G401 (cell line): ENCODE measurements at places on chromosomes 5 and 9. TPM values are rescaled to one million over a fixed set of nuclear protein-coding genes. Genes with fewer than 3 reads are reported as not detected.

Gene CNTFR
- total RNA-seq: 0.78 and 1.0 TPM in 2 replicates

DNA sequence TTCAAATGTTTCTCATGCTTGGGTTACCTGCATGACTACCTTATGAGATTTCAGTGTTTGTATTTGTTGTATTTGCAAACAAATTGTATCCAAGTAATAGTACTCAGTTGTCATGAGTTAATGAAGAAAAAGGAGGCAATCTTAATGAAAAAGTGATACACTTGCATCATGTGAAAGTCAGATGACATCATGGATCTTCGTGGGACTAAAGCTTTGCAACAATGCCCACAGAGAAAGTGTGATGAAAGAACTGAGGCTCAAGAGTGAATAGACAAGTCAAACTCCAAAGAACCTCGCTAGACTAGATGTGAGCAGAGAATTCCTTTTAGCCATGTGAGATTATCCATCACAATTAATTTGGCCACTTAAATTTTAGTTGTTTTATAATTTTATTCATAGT, 75.4 kb upstream of the ADRB2 start:
- DNase-seq: no peak

GRCh38 chr9:91308191-91308590, 53.5 kb downstream of the AUH start:
- DNase-seq: no peak

Gene SURF4
- total RNA-seq: 333 and 361 TPM in 2 replicates

Gene IRX4
- total RNA-seq: not detected in 2 replicates

DNA sequence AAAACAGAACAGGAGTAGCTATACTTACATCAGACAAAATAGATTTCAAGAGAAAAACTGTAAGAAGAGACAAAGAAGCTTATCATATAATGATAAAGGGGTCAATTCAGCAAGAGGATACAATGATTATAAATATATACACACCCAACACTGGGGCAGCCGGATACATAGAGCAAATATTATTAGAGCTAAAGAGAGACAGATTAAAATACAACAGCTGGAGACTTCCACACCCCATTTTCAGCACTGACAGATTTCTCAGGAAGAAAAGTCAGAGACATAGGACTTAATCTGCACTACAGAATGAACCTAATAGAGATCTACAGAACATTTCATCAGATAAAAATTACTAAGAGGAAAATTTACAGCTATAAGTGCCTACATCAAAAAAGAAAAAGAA, 35.7 kb downstream of the OXCT1 start:
- DNase-seq: no peak

GRCh38 chr9:114559830-114560513, 27.6 kb upstream of the ATP6V1G1 start:
- no peak for DNase-seq

- no peak for DNase-seq
Measured at GRCh38 chr5:23717486-23717885, 210.1 kb downstream of the PRDM9 start.

Gene ADAMTSL2
- not detected in 2 replicates for total RNA-seq

DNA sequence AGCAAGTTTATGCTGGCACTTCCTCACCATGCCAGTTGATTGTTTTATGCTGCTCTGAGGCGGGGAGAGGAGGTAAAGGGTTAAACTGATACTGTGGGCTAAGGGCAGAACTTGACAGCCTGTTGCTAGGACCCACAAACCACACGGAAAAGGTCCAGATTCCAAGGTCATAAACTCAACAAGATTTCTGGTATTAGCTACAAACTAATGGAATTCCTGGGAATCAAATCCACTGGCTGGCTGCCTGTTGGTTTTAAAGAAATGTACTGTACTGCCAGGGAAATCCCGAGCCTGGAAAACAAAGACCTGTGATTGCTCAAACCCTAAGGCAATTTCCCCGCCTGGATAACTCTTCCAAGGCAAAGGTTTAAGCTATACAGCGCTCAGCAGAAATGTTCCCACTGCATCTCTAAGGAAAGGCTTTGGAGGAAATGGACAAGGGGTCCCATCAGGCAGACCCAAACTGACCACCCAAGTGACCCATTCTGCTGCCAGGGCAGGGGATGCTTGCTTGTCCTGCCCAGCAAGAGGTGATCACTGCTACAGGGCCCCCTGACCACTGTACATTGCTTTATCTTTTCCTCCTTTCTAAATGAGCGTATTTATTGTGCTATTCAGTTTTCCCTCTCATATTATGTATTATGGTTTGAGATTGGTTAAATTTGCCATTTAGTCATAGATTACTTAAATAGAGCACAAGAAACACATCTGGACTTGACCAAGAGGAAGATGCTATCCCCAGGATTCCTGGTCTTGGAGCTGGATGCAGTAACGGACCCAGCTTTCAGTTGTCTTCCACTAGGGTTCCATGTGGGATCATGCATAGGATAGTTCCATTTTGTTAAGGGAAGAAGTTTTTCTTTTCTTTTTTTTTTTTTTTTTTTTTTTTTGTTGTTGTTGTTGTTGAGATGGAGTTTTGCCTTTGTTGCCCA, 124.3 kb downstream of the SUSD1 start:
- DNase-seq: peak; percentile 65

Gene SLC46A2
- not detected in 2 replicates for total RNA-seq

- DNase-seq: no peak
Measured at GRCh38 chr5:164637931-164638521, 1132.6 kb downstream of the MAT2B start.

DNA sequence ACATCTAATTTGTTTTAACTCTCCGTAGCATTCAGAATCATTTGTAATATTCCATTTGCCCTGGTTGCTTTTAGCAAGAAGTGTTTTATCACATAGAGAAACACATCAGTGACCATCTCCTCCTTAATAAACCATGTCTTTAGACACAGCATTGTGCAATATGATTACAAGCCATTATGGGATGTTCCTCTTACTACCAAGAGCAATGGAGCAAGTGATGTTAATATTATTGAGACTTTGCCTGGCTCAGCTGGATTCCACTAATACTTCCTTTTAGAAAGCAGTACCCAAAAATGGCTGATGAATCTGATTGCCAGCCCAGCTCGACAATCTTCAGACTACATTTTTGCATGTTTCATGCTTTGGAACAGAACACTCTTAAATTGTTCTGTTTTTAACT, 364.2 kb downstream of the OSTF1 start:
- DNase-seq: no peak

DNA sequence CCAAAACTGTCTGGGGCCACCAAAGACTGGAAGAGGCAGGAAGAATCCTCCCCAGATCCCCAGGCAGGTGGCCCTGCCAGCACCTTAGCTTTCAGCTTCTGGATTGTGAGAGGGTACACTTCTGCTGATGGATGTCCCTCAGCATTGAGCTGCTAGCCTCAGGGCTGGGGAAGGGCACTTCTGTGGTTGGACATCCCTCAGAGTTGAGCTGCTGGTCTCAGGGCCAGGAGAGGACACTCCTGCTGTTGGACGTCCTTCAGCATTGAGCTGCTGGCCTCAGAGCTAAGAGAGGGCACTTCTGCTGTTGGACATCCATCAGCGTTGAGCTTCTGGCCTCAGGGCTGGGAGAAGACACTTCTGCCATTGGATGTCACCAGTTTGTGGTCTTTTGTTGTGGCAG, 83.8 kb upstream of the FCN1 start:
- DNase-seq: no peak

- DNase-seq: no peak
Measured at GRCh38 chr9:107717529-107718314, 228.2 kb upstream of the KLF4 start.

GRCh38 chr5:178461004-178461730, 129.0 kb downstream of the COL23A1 start:
- peak; percentile 88 for DNase-seq
